ENCODE measurements at places on chromosomes 5 and 9.

- no peak for DNase-seq
These were observed 335.7 kb downstream of the PRELID2 start for GRCh38 chr5:145499483-145499882.

DNA sequence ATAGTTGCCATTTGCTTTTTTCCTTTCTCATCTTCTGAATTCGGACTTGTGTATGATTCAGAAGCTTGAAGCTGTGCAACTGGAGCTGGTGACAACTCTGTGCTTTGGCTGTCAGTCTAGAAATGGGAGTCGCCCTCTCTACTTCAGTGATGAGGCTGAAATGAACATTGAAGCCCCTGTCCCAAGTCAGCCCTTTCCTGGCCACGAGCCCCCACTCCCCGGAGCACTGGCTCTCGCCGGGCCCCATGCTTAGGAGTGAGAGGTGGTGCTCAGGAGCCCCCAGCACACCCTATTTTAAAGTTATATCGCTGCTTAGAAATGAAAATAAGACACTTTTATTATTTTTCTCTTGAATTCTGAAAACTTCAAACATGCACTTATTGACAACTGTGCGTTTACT is 66.0 kb downstream of the PSMB7 start:
- DNase-seq = no peak

DNA sequence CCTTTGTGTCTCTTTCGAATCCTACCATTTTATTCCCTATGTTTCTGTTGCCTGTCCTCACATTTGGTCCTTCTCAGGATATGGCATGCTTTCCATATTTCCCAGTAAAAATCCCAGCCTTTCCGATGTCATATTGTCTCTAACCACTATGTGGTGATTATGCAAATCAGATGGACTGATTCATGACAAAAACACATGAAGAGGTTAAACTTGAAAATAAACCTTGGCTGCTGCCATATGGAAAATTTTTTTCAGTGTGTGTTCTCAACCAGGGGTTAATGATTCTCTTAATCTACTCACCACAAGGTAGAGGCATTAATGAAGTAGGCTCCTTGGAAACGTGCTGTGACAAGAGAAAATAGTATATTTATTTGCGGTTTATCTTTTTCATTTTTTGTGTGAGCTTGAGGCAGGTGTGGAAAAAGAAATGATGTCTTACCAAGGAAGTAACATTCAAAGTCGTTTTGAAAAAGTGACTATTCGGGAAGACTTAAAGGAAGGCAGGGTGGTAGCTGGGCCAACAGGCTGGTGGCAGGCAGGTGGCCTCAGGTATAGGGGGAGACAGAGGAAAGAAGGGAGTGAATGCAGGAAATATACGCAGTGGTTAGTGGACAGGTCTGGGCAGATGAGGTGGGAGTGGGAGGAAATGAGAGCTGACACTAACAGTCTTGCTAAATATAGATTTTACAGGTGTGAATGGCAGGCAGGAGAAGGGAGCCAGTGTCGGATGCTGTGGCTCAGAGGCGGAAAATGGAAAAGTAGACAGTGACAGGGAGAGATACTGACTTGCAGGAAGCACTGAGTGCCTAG is 46.2 kb downstream of the DMRT2 start:
- no peak for DNase-seq

DNA sequence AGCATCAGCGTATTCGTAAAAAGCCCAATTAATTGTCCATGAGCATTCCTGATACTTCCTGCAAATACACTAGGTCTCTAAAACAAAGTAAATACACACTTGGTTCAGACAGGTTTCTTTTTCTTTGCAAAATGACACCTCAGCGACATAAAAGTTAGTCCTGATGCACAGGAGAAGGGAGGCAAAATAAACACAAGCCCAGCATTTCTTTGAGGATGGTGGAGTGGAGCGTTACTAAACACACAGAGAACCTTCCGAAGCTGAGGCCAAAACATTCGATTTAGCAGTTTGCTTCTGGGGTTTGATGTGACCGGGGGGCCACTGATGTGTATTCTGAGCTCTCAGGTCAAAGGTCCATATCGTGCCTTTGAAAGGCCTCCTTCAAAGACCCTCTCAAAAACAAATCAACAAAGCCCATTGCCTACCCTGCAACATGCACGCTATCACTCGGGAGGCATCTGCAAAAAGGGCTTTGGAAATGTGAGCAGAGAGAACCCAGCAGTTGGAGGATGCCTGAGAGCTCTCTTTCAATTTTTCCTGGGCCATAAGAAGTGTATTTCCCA is 268.4 kb upstream of the PANK3 start:
- no peak for DNase-seq

DNA sequence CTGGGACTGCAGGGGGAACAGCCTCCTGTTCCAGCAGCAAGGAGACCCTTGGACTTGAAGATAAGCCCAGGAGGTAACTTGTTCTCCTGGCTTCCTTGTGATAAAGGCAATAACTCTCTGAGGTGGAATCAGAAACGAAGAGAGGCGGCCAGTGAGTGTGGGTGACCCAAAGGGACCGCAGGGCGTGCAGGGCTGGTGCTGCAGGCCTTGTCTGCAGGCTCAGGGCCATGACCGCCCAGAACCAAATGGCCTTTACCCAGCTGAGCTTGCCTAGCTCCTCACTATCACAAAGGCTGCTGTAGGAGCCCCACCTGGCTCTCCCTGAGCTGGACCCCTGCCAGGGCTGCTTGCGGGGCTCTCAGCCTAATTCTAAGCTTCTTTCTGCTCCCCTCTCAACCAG is 72.5 kb downstream of the NDFIP1 start:
- no peak for DNase-seq

DNA sequence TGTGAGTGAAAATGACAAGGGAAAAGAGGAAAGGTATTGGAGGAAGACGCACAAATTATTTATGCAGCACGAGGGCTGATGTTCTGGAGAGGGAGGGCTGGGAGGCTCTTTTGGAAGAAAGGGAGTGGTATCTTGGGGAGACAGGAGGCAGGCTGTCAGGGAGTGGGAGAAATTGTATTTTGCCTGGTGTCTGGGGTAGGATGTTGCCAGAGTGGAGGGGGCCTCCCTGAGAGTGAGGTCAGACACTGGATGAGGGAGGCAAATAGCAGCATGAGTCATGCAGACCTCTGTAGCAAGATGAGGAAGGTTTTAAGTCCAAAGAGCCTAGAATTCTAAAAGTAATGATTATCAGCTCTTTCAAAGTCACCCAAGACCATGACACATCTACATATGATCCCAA is 158.0 kb downstream of the DMRT2 start:
- DNase-seq = no peak

GRCh38 chr5:77339337-77339890 is 128.9 kb downstream of the PDE8B start:
- DNase-seq = no peak

DNA sequence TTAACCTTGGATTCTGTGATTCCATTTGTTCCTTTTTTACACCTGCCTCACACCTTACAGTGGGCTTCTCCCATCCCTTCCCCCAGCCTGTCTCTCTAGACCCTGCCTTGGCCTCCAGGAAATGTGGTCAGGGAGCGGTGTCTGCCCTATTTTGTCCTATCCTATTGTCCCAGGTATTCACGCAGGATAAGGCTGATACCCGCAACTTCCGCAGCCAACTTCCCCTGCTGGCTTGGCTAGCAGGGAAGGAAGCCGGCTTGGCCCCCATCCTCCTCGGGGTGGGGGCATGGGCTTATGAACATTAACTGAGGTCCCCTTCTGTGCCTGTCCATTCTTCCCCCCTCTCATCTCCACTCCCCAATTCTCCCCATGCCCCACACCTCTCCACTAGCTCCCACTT is 3.5 kb downstream of the CSF1R start:
- DNase-seq = no peak

DNA sequence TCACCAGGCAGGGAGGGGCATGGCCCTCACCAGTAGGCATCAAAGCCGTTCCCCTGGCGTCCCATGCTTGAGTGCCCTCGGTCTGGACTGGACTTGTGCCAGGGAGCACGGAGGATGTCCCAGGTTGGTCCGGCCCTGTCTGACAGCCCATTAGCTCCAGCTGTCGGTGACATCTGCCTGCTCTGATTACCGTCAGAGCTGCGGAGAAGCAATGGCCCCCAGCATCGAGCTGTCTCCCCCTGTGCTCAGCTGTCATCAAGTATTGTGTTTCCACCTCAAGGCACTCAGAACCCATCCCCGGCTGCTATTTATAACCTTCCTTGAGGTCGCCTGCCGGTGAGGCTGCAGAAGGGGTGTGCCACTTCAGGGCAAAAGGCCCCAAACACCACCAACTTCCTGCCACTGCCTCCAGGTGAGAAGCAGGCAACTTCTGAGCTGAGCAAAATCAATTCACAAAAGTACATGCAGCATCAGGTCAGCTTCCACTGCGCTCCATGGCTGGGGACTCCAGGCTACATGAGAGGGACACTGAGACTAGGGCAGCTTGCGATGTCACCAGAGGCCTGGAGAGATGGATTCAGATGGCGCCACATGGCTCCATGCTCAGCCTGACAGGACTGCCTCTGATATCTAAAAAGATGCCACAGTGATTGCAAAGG is 142.7 kb downstream of the C5orf15 start:
- no peak for DNase-seq

DNA sequence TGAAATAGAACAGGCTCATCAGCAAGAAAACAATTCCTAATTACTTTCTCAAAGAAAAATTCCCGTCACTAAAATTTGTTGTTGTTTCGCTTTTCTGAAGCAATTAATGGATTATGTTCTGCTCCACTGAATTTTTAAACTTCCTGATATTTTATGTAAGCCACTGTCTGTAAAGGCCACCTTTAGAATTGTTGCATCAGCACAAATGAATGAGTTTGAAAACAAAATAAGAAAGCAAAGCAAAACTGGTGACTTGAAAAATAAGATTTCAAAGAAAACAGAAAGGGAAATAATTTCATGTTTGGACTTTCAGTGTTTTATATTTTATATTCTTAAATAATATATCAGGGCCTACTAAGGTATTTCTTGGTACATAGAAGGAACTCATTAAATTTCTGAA is 636.3 kb upstream of the TYRP1 start:
- DNase-seq = no peak

DNA sequence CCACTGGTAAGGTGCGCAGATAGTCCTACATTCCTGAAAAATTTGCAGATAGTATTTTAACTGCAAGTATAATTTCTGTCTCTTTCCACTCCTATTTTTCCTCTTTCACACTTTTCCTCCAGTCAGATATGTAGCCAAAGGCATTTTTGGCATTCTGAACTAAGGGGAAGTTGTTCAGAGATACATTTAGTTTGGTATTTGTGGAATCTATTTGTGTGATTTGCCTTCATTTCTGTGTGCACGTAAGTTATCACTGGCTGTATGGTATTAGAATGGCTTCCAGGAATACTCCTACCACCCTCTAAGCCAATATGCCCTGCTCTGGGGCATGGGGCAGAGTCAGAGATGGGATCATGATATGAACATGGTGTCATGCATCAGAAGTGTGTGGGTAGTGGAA is 45.8 kb upstream of the GRAMD2B start:
- DNase-seq = no peak

DNA sequence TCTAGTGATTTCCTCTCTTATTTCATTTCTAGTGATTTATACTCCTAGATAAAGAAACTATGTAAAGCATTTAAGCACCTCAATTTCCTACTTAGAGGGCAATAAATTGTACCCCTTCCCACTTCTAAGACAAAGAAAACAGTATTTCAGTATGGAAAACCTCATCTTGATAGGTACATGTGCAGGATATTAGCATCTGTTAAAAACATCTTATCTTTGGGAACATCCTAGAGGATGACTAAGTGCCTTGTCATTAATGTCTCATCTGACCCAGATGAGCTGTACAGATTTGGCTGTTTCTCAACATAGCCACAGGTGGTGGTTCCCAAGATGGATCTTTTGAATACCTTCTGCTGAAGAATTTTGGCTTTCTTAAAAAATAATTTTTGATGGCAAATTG is 5.7 kb downstream of the MEGF10 start:
- no peak for DNase-seq

DNA sequence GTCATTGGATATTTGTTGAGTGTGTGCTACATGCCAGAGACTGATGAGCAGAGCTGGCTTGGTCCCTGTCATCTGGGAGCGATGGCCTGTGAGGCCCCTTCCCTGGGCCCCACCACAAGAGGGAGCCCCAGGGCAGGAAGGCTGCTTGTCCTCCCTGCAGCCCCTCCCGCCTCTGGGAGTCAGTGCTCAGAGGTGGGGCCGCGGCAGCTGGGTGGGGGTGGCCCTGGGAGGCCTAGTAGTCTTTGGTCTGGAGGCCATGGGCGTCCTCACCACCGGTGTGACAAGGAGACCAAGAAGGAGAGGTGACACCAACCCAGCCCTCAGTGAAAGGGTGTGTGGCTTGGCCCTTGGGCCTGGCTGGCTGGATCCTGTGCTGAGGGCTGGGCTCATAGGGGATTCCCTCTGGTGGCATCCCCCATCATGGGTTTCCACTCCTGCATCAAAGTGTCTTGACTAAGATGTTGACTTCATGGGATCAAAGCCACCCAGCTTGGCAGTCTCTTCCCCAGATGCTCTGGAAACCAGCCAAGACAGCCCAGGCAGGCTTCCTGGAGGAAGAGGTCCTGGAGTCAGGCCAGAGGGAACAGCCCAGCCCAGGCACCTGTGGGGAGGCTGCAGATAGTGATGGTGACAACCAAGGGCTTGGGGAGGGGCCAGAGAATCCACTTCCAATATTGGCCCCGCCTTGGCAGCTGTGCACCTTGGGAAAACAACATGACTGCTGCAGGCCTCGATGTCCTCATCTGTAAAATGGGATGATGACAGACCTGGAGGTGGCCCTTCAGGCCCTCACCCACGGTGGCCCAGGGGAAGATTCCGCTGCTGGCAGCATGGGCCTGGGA is 166.7 kb downstream of the GAPVD1 start:
- DNase-seq = no peak

- DNase-seq = no peak
These were observed 12.6 kb downstream of the URM1 start for GRCh38 chr9:128383791-128384190.

DNA sequence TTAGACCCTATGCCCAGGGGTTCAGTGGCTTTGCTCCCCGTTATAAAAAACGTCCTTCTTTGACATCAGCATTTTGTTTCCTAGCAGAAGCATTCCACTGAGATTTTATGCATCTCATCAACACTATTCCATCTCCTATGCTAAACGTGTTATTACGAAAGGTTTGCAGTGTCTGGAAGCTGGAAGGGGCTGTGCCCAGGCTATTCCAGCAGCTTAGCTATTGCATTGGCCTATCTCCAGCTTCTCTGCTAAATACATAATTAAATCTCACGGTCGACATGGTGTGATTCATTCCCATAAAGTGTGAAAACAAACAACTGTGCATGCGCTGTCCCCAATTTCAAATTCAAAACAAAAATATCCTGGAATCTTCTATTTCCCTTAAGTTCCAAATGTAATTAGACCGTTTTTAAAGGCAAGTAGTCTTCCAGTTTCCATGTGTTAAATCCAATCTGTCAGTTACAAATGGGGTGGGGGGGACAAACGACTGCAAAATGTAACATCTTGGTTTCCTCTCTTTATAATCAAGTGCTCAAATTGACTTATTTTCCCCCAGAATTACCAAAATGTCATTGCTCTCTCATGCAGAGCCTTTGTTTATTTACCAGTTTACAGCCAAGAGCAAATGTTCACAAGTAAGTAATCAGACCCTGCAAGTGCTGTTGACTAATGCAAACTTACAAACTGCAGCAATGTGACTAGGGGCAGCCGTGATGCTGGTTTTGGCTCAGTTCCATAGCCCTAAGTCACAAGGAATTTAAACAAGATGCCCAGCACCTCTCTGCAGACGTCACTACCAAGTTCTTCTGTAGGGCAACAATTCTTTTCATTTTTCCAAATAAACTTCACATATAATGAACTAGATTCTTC is 212.3 kb upstream of the RORB start:
- no peak for DNase-seq
